ENCODE measurements at places on chromosomes 11 and 22.

DNA sequence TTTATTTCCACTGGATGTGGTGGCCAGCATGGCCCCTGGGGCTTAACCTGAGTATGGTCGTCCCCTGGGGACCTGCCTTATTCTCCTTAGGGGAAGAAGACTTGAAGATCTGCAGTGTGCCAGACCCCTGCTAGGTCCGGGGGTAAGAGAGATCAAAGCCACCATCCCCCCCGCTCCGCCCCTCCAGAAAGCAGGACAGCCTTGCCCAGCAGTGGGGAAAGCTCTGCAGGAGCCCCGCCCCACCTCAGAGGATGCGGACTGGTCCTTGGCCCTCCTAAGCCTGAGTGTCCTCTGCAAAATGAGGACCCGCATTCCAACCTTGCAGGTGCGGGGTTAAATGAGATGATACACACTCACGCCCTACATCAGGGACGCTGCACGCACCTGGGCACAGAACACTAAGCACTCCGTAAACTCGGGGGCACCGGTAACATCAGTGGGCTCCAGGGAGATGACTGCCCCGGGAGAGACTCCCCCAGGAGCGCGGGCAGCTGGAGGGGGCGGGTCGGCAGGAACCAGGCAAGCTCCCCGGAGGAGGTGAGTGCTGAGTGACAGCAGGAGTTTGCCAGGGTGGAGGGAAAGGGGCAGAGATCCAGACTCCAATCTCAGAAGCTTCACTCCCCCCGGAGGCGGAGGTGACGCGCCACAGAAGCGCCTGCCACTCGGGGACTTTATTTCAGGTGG, 564 bp upstream of the ANO1 start:
- DNase-seq: no peak

DNA sequence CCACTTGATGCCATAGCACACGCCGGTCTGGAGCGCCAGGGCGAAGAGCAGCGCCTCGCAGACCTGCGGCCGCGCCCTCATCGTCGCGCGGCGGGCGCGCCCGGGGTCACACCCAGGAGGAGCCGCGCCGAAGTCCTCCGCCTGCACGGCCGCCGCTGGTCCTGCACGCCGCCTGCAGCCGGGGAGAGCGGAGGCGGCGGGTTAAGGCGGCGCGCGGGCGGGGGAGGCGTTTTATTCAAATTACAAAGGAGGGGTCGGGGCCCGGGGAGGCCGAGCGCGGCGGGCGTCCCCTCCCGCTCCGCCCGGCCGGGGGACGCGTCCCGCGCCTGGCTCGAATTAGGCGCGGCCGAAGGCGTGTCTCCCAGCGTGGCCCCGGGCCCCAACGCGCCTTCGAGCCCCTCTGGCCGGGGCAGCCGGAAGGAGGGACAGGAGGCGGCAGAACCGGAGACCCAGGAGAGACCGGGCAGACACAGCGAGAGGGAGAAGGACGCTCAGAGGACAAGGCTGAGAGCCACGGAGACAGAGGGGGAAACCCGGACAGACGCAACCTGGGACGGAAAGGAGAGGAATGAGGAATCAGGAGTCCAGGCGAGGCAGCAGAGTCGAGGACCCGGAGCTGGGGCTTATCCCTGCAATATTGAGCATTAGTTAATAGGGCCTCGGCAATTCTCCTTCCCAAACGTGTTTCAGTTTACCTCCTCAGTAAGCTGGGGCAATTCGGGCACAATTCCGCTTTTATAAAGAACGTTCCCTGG, at the start of gene WNT11:
WNT11 (minus strand) TSS at position 176 of the 755 bp plus-strand sequence; CDS start at position 81, 95 bp downstream.
- no peak for DNase-seq

- no peak for DNase-seq
Measured at GRCh38 chr11:67680696-67681470, 6.5 kb upstream of the ALDH3B2 start.

DNA sequence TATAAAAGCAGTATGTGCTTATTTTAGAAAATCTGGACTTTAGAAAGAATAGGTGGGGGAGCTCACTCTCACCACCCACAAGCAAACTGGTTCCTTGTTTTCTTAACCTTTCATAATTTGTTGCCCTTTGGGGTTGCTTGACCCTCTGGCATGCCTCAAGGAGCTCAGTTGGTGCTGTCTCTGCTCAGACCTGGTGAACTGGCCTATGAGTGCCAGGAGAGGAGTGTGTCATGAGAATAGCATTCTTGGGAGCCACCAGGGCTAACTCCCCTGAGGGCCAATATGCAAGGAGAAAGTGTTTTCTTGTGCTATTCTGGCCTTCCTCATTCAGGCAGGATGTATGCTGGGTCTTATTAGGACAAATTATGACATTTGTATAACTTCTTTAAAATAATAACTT, 21.0 kb upstream of the AMOTL1 start:
- no peak for DNase-seq

DNA sequence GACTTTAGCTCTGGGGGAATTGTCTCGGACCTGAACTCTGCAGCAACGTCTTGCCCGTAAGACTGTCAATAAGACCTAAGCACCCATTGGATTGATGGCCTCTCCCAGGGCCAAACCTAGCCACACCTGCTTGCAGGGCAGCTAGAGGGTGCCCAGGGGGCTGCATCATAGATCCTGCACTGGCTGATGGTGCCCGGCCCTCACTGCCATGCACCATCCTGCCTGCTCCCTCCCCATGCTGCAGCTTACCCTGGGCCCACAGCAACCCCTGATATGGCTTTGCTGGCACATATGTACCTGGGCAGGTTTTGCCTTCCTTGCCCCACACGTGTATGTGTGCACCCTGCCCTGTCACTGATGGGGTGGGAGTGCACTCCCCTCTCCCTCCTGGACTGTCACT, 8.9 kb upstream of the BBOX1 start:
- no peak for DNase-seq

DNA sequence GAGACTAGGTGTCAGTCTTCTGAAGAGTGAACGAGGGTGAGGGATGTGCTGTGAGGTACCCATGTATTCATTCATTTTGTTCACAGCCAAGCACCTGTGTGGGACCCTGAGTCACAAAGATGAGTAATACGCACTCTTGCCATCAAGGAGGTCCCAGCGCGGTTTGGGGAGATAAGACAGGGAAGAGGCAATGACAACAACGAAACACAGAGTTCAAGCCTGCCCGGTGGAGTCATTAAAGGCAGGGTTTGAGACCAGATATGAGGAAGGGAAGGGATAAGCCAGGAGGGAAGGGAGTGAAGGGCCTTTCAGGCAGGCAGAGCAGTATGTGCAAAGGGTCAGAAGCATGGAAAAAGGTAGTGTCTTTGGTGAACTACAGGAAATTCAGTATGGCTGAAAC, 4.6 kb downstream of the DCHS1 start:
- no peak for DNase-seq
